ENCODE measurements at places on chromosomes 5 and 9.

- DNase-seq, result no peak
Observed at GRCh38 chr5:137316346-137316736, 182.8 kb downstream of the SPOCK1 start.

DNA sequence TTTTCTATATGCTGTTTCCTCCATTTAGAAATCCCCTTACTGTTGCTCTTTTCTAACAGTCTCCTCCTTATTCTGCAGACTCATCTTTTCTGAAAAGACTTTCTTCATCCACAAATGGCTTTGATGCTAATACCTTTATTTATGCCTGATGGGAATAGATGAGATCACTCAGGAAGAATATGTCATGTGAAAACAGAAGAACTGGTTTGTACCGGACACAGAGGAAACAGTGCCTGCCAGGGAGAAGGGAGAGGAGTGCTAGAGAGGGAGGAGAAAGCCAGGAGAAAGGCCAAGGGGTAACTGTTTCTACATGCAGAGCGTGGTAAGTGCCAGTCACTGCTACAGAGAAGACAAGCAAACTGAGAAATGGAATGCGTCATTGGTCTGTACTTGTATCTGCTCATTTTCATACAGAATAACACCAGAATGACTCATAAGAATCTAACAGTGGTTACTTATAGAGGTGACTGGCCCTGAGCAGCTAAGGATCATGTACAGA lies 45.9 kb upstream of the PJA2 start:
- DNase-seq, result no peak

DNA sequence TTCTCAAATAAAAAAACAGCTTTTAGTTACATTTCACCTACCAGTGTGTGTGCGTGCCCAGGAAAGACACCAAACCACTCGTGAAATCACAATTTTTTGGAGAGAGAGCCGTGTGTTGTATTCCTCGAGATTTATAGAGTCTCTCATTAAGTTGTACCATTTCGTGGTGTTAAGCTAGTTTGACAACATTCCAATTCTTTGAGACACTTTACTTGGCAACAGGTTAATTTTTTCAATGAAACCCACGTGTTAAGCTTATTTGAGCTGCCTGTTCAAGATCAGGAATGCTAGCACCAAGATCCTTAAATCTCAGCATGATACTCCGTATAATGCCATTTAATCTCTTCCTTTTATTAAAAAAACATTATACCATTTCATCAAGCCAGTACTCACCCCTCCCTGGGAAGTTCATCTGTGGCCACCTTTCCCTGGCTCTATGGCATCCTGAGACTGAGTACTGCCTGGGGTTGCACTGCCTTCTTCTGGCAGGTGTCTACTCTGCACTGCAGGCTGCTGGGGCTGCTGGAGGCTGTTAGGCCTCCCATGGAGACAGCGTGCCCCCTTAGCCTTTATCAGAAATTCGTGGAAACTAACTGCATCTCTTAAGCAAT lies 143.7 kb downstream of the ARHGAP26 start:
- DNase-seq, result no peak

DNA sequence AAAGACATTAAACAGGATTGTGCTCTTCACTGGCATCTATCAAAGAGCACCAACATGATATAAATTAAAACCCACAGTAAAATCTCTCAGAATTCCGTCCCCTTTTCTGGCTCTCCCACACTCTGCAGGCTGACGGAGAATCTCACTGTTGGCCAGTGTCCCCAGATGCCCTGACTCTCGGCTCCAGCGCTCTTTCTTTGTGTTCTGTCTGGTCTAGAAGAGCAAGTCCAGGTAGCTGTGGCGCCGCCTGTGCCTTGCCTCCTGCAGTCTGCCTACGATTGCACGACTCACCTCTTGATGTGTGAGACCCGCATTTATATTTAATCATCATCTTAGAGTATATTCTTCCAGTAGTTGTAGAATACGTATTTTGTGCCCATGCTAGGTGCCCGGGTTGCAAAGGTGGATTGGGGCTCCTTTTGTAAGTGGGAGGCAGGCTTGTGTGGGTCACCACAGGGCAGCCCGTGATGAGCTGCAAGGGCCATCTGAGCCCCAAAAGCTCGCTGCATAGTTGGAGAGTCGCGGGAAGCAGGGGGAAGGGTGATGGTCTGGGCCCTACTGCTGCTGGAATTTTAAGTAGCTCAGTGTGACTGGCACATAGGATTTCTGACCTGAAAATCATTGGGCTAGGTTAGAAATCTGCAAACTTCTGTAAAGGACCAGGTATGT lies 55.6 kb downstream of the EHMT1 start:
- DNase-seq, result no peak

GRCh38 chr9:79300068-79300467 lies 271.7 kb upstream of the TLE4 start:
- no peak for DNase-seq

GRCh38 chr9:87198716-87199115 lies 251.4 kb upstream of the GAS1 start:
- DNase-seq, result no peak

GRCh38 chr5:55484531-55484930 lies 50.2 kb downstream of the PLPP1 start:
- DNase-seq, result no peak

- no peak for DNase-seq
Observed at GRCh38 chr5:90386099-90386710, 23.4 kb downstream of the CETN3 start.

GRCh38 chr9:135769489-135770202 lies 67.7 kb downstream of the KCNT1 start:
- no peak for DNase-seq

GRCh38 chr9:86099701-86100364 lies 475 bp upstream of the GOLM1 start:
- no peak for DNase-seq

GRCh38 chr9:104826911-104827310 lies 63.0 kb downstream of the NIPSNAP3B start:
- no peak for DNase-seq

- no peak for DNase-seq
Observed at GRCh38 chr5:1542781-1543180, 19.0 kb upstream of the LPCAT1 start.

DNA sequence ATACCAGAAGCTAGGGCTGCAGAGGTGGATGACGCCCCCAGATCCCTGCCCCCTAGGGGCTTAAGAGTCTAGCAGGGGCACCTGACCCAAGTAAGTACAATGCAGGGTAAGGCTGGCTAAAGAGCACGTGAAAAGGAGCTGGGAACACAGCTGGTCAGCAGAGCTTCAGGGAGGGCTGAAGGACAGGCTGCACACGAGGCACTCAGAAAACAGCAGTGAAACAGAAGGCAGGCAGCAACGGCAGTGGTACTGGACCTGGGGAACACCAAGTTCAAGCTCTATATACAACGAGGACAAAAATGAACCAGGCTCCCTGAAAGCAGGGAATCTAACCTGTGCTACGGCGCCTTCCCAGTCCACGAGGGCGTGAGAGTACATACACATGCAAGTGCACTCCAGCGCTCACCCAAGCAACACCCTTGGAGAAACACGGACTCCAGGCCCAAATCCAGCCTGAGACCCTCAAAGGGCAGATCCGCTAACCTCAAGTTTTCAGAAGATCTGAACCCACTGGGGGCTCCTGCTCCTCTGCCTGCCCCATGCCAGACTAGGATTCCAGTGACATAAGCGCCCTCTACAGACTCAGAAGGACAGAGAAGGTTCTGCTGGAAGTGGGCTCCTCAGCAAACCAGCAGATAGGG lies 57.4 kb downstream of the PSMB7 start:
- DNase-seq, result no peak

- no peak for DNase-seq
Observed at GRCh38 chr9:89312222-89312571, 1.2 kb downstream of the CKS2 start.

DNA sequence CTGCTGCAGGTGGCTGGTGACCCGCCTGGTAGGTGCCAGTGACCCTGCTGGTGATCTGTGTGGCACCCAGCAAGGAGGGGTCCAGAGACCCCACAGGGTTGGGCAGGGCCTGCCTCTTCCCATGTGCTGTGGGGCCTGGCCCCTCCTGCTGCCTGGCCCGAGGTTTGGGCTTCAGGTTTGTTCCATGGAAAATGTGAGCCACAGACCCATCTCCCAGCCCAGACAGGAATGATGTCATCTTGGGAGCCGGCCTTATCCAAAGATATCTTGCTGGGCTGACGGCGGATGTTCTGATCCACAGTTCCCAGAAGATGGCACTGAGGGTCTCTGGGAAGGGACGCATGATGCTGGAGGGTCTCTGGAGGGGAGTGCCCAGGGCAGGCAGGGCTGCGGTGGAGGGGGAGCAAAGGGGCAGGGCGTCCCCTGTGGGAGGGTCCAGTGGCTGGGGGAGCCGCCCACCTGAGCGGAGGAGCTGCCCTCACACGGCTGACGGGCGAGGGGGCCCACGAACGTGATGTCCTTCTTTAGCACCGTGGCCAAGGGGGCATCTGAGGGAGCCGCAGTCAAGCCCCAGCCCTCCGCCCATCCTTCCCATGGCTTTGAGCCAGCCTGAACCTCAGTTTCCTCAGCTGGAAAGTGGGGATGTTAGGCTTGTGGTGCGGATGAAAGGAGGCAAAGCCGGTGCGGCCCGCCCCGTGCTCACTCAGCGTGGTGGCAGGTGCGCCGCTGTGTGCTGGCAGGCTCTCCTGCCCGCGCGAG lies 68.1 kb downstream of the COL5A1 start:
- DNase-seq, result no peak

DNA sequence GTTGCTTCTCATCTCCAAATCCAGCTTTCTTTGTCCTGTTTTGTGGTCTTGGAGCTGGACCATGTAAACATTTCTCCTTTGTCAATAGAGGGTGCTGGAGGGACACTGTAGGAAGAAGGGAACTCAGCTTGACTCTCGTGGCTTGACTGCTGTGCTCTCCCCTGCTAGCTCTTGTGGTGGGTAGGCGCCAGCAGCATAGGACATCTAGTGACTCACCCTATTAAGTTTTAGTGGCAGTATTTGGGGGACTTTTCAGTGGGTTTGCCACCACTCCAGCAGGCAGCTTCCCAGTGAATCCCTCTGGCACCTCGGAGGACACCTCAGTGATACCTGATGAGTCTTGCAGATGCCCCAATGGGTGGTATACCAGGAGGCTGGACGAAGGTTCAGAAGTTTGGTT lies 97.8 kb downstream of the TSSK1B start:
- DNase-seq, result no peak

DNA sequence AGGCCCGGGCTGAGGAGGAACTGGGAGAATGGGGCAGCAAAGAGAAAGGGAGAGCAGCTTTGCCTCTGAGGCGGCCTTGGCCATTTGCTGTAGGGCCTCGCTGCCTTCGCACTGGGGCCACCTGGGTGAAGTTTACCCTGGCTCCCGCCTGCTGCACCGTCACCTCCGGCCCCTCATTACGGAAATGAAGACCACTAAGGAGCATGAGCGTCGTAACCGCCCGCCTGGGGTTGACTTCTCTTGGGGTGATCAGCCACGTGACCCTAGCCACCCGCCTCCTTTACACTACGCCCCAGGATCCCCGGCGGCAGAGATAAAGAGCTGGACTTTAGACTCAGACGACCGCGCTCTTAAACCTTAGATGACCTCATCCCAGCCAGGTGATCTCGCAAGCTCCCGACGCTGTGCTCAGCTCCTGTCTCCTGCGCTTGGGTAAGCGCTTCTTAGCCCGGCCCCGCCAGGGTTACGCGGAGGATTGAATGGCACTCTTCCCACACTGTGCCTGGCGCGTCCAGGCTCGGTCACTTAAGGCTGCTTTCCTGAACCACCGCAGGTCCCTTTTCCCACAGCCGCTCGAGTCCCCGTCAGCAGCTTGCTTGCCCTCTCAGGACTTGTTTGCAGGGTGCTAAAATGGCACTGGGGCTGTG lies 107.9 kb upstream of the LARP1 start:
- no peak for DNase-seq

DNA sequence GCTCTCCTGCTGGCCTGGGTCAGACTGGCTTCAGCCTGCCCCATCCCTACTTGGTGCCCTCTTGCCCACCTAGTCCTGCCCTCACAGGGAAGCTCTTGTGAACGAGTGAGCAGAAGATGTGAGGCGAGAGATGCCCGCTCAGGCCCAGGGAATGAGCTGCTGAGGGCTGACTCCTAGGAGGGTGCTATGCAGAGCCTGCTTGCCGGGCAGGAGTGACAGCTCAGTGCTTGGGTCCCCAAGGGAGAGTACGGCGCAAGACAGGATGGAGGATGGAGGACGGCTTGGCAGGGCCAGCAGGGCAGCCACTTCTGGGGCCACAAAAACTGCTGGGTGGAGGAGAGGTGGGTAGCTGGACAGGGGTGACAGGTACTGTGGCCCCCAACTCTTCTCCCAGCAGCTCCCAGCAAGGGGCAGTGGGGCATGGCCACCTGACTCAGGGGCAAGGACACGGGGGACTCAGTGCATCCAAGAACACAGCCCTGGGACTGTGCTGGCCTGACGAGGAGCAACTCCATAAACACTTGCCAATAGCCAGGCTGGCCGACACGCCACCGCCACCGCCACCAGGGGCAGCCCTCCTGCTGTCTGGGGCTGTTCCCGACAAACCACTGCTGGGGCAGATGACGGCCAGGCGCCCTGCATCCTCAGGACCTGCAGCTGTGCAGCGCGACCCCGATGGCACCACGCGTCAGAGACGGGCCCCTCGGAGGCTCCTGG lies 55.6 kb upstream of the UBAC1 start:
- no peak for DNase-seq

DNA sequence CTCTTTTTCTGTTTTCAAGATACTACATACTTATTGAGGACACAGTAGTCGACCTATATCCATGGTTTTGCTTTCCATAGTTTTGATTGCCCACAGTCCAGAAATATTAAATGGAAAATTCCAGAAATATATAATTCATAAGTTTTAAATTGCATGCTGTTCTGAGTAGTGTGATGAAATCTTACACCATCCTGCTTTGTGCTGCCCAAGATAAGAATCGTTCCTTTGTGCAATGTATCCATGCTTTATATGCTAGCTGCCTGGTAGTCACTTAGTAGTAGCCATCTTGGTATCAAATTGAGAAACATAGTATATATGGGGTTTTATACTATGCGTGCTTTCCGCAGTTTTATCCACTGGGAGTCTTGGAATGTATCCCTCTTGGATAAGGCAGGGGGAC lies 59.0 kb downstream of the CWC27 start:
- DNase-seq, result no peak

DNA sequence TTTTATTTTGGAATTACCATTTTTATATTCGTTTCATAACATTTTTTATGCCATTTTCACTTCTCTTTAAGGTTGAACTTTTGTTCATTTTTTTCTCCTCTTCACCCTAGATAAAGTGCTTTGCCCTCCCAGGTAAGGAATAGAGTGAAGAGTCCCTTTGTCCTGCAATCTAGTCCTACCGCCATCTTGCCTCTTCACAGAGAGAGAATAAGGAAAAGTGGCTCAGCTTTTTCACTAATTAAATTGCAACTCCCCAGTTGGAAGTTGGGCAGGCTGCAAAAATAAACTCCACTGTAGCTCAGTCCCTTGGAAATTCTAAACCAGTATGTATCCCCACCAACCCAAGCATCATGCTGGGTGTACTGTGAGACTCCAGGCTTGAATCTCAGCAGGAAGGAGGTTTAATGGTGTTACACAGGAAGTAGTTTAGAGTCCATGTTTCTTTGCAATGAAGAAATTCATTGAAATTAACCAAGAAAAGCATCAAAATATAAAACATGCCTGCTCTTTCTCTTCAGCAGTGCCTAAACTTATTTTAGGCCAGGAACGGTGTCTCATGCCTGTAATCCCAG lies 60.3 kb upstream of the PCSK1 start:
- DNase-seq, result no peak

Measured in activated gamma-delta T cell (primary cell).